ENCODE measurements at places on chromosomes 7 and 10.

- no peak overlapping the region for H3K27ac ChIP-seq
- H3K27me3 ChIP-seq: no peaks in the 10 kb centered on the region
- no peak for DNase-seq
- H3K4me3 ChIP-seq: no peak overlapping the region
- H3K36me3 ChIP-seq: peaks cover 33% of the 10 kb centered on the region
Measured at GRCh38 chr10:905503-905902, 26.0 kb downstream of the LARP4B start.

- no peak overlapping the region for H3K4me3 ChIP-seq
- H3K27ac ChIP-seq: no peak overlapping the region
- H3K27me3 ChIP-seq: peaks cover 8% of the 10 kb centered on the region
- no peak for DNase-seq
- no peaks in the 10 kb centered on the region for H3K36me3 ChIP-seq
Measured at GRCh38 chr10:26410356-26410755, 27.8 kb upstream of the APBB1IP start.

DNA sequence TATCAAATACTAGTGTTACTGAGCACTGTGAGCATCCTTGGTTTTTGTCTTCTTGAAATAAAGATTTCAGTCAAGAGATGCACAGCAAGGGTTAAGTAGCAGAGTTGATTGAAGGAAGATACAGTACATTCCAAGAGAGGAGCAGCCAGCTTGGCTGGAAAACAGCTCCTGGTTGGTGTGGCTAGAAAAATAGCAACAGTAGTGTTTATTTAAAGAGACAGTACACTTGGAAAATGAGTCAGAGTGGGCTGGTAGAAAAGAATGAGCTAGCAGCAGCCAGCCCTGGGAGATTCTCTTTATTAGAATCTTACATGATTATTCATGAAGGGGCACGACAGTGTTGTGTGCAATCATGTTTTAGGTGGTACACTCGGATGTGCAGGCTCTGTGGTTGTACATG, 1016.4 kb upstream of the SORCS1 start:
- no peaks in the 10 kb centered on the region for H3K36me3 ChIP-seq
- no peak for DNase-seq
- H3K4me3 ChIP-seq: no peak overlapping the region
- no peaks in the 10 kb centered on the region for H3K27me3 ChIP-seq
- H3K4me1 ChIP-seq: no peaks in the 10 kb centered on the region

- no peak overlapping the region for H3K27ac ChIP-seq
- H3K4me1 ChIP-seq: peaks cover 37% of the 10 kb centered on the region
- peaks cover 72% of the 10 kb centered on the region for H3K36me3 ChIP-seq
- no peaks in the 10 kb centered on the region for H3K27me3 ChIP-seq
Measured at GRCh38 chr7:44568771-44569560, 4.7 kb downstream of the DDX56 start.

DNA sequence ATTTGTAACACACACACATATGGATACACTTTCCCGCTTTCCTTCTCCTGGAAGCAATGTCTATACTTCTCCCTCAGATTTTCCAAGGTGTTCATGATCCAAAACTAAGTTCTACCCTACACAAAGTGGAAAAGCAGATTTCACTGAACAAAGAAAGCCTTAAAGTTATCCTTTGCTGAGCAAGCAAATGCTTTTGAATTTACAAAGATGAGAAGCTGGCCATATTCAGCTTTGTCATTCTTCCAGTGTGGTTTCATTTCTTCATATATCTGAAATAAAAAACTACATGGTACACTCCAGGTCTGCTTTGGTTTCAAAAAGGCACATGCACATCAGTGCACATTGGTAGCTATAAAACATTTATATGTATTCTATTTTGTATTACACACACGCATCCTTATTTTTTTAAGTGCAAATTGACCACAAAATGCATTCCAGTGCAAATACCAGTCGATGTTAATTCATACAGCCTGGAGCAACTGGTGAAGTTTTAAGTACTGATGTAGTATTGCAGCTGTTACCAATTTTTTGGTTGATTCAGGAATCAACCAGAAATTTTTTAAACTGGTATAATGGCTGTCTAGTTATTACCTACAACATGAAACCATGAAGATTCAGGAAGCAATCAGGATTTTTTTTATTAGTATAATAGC, 65.5 kb upstream of the SRPK2 start:
- peaks cover 10% of the 10 kb centered on the region for H3K36me3 ChIP-seq
- H3K27ac ChIP-seq: no peak overlapping the region
- no peaks in the 10 kb centered on the region for H3K27me3 ChIP-seq
- DNase-seq: no peak
- no peak overlapping the region for H3K4me3 ChIP-seq

Data from activated naive CD4-positive, alpha-beta T cell treated with anti-CD3 and anti-CD28 coated beads, Interleukin-2, amount 10 ng/mL, durations not matched to agents 7 days and 5 days (primary cell).